Fibroblast of skin of left quadriceps (primary cell): ENCODE measurements at places on chromosomes 16 and 17.

DNA sequence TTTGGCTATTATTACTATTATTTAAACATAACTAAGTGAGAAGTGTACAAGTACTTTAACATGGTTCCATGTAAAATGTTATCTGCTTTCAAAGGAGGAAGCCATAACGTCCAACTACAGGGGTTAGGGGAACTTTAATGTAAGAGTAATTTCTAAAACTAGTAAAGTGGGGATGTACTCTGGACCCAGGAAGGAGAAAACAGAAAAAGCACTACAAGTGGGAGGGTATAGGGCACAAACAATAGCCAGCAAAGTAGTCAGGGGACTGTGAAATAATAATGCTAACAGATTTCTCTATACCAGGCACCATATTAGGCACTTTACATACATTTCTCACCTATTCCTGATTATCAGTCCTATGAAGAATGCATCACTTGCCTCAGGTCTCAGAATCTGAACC lies 19.6 kb downstream of the USP31 start:
- DNase-seq: no peak

DNA sequence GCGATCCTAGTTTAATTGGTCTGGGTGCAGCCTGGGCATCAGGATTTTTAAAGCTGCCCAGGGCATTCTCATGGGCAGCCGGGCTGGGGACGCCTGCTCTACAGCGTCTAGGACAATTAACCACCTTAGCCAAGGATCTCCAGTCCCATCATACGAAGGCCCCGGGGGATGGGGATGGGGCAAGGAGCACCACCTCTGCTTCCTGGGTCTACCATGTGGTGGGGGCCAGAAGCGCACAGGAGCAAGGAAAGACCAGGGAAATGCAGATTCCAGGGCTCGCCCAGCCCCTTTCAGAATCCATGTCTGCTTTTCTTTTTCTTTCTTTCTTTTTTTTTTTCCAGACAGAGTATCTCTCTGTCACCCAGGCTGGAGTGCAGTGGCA lies 29.3 kb downstream of the TBC1D16 start:
- DNase-seq: no peak

DNA sequence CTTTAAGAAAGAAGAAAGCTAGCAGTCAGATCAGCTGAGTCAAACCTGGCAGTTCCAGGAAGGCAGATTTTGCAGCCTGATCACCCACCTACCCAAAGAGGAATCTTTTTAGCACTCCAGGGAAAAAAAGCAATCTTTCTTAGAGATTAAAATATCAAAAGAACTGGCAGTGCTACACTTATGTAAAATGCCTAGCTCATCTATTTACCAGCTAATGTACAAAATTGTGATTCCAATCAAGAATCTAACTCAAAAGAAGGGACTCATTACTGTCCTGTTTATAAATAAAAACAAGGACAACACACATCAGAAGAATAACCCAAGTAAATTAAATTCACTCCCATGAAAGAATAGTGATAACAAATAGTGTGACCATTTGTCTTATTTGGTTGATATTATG lies 222.4 kb upstream of the ERCC4 start:
- no peak for DNase-seq

GRCh38 chr16:50154420-50154950 lies 1.4 kb downstream of the TENT4B start:
- no peak for DNase-seq

GRCh38 chr16:70490261-70490660 lies 33.1 kb downstream of the COG4 start:
- DNase-seq: no peak

DNA sequence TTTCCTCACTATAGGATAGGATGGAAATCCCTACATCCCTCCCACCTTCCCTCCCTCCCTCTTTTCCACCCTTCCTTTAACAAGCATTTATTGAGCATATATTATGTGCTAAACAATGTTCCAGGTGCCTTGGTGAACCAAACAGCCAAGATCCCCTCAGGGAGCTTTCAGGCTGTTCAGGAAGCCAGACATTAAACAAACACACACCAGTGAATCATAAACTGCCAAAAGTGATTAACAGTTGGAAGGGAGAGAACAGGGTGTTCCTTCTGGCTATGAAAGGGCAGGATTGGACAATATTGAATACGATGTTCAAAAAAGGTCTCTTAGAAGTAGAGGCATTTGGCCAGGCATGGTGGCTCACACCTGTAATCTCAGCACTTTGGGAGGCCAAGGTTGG lies 22.8 kb upstream of the CNEP1R1 start:
- no peak for DNase-seq

DNA sequence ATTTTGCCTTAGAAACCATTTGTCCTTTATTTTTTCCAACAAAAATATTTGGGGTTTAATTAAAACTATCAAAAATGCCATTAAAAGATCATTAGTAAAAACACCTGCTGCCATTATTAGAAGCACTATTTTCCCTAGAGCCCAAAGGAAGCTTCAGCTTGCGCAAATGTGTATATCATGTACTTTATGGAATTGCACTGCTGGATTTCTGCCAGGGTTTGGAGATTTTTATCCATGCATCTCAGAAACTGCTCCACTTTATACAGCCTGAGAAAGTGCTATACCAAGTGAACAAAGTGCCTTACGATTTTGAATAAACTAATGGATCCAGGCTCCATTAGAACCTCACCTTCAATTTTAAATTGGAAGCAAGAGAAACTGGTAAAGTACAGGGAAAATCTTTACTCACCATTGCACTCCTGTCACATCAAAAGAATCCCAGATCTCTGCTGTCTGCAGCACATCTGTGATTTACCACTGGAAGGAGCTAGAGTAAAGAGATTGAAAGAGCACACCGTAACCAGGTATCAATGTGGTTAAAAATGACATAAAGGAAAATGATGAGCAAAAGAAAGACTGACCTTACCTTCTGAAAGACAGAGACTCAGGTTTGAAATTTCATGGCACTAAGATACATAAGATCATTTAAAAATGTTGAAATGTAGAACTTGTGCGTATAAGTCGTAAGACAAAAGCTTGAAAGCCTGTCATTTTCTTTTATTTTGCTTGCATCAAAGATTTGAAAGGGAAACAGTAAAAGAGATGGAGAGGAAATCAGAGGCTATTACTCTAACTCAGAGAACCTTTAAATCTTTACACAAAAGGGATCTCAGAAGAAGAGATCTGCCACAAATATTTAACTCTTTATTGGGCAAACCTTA lies 678.1 kb upstream of the GOT2 start:
- peak; percentile 16 for DNase-seq

DNA sequence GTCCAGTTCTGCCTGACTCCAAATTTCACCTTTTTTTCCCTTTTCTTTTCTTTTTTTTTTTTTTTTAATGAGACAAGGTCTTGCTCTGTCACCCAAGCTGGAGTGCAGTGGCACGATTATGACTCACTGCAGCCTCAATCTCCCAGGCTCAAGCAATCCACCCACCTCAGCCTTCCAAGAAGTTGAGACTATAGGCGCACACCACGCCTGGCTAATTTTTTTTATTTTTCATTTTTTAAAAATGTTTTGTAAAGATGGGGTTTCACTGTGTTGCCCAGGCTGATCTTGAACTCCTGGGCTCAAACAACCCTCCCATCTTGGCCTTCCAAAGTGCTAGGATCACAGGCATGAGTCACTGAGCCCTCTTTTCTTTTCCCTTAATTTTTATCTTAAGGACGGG lies 33.4 kb upstream of the RBBP6 start:
- no peak for DNase-seq

DNA sequence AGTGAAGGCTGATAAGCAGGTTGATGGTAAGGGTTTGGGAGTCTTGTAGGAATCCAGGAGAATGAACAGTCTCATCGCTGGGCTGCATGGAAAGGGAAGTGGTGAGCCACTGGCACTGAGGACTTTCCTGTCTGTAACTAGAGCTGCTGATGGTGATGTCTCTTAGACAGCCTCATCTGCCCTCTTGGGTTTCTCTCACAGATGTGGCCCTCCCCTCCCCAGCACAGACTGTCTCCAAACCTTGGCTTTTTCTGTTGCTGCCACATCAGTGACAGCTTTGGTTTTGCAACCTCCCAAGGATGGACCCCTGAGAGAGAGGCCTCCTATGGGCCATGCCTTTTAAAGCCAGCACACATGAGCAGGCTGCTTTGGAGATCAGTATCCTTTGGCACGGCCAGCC lies 16.9 kb downstream of the PLCG2 start:
- DNase-seq: no peak

GRCh38 chr17:51434434-51435170 lies 174.3 kb downstream of the UTP18 start:
- no peak for DNase-seq

- peak; percentile 67 for DNase-seq
Observed at GRCh38 chr17:29155966-29156338, 24.2 kb downstream of the MYO18A start.

DNA sequence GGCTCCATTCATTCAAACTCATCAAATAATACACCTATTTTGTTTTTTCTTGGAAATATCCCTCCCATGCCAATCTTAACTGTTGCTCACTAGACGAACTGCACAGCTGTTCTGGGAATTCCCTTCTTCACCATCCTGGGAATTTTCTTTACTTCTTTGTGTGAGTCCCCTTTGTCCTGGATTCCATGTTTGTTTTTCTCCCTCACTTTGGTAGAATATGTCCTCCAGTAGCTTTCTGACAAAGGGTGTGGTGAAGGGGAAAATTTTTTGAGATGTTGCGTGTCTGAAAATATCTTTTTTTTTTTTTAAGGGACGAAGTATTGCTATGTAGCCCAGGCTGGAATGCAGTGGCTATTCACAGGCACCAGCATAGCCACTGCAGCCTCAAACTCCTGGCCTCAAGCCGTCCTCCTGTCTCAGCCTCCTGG lies 17.2 kb upstream of the UTP6 start:
- DNase-seq: no peak

DNA sequence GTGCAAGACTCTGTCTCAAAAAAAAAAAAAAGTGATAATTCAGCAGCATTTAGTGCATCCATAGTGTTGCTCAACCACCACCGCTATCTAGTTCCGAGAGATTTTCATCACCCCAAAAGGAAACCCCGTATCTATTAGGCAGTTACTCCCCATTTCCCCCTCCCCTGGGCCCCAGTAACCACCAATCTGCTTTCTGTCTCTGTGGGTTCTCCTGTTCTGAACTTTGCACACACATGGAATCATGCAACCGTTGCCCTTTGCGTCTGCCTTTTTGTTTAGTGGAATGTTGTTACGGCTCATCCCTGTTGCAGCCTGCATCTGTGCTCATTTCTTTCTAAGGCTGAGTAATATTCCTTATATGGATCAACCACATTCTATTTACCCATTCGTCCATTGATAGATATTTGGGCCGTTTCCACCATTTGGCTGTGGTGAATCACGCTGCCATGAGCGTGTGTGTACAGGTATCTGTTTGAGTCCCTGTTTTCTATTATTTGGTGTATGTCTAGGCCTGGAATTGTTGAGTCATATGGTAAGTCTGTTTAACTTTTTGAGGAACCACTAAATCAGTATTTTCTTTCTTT lies 8.7 kb upstream of the SYNGR2 start:
- DNase-seq: peak; percentile 75
